ENCODE measurements at places on chromosomes 1 and 21.

- no peak for DNase-seq
Measured at GRCh38 chr1:216075339-216075738, 347.9 kb downstream of the USH2A start.

DNA sequence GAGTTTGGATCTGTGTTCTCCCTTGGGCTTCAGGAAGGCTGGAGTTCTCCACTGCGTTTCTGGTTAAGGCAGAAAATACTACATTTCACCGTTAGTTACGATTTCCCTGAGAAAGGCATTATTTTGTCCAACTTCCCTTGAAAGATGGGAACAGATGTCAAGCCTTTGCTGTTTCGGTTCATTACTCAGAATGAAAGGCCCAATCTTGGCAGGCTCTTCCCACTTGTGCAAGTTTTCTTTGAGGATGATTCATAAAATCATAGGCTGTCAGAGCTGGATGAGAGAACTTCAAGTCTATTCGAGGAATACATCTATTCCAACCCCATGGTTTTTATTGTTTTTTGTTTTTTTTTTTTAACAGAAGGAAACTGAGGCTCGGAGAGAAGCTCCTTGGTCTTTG is 205.2 kb downstream of the GRIK3 start:
- DNase-seq = no peak

DNA sequence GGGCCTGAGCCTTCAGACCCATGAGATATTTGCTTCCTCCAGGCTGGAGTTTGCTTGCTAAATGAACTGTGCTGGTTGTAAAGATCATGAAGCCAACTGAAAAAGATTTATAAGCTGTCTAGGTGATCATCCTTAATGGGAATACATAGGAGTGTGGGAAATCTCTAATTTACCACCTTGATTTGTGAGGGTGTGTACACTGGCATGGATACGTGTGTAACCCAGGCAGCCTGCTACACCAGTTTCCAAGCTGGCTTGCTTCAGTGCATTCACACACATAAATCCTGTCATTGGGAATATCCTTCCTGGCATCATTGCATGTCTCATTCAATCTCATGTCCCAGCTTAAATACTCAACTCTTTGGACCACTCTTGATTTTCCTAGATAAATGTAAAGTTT is 57.6 kb upstream of the GNG12 start:
- no peak for DNase-seq

GRCh38 chr1:233245191-233245765 is 50.2 kb downstream of the PCNX2 start:
- no peak for DNase-seq

DNA sequence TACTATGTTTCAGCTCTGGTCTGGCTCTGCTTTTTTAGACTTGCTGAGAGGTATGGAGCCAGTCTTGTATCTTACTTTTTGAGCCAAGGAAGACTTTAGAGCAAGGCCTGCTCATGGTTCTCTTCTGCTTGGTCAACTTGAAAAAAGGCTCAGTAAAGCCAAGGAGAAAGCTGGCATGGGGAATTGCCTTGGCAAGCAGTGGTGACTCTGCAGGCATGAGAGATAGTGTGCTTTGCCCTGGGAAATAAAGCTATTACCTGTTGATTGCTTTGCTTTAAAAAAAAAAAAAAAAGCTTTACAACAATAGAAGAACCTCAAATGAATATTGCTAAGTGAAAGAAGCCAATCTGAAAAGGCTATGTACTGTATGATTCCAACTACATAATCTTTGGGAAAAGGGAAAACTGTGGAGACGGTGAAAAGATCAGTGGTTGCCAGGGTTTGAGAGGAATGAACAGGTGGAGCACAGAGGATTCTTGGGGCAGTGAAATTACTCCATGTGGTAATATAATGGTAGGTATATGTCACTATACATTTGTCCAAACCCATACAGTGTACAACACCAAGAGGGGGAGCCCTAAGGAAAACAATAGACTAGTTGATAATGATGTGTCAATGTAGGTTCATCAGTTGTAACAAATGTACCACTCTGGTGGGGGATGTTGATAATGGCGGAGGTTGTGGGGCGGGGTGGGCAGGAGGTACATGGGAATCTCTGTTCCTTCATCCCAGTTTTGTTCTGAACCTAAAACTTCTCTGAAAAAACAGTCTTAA is 87.6 kb downstream of the HMCN1 start:
- DNase-seq = no peak

GRCh38 chr1:152001631-152002584 is 8.2 kb upstream of the S100A10 start:
- no peak for DNase-seq

DNA sequence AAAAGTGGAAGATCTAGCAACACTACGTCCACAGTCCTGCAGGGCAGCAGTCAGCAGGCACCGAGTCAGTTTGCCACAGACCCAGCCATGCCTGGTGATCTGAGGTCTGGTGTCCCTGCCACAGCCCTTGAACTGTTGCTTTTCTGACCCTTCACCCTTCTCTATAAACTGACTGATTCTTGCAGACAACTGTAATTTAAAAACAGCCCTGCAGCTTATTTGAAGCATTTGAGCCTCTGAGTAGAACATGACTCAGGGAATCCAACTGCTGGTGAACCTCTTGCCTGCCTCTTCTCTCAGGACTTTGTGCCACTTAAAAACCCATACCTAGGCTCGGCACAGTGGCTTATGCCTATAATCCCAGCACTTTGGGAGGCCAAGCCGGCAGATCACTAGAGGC is 107.2 kb downstream of the EDEM3 start:
- DNase-seq = no peak

DNA sequence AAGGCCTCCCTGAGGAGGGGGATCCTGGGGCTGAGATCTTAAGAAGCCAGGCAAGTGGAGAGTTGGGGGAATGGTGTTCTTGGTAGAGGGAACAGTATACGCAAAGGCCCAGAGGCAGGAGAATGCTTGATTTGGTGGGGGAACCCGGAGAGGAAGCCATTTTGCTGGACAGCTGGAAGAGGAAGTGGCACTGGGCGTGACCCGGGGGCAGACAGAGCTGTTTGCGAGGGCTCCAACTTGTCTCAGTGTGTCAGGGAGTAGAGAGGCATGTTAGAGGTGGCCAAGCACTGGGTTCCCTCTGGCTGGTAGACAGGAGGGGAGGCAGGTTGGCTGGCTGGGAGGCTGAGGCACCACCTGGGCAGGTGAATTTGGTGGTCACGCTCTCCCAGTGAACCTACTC is 96.3 kb upstream of the ACTL8 start:
- DNase-seq = no peak

- no peak for DNase-seq
Measured at GRCh38 chr1:26970810-26971209, 10.5 kb upstream of the KDF1 start.

DNA sequence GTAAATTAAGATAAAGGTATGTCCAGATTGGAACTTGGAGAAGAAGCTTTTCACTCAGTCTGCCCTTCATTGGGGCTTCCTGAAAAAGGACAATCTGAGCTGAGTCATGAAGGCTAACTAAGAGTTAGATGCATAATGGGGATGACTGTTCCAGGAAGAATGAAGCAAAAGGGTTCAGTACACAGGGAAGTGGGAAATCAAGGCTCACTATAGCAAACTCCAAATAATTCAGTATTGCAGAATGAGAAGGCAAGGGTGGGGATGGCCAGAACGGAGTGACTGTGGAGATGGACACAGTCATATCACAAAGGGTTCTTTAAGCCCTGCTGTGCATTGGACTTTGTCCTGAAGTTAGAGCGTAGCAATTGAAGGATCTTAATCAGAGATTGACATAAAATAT is 158.3 kb downstream of the FGGY start:
- DNase-seq = no peak

DNA sequence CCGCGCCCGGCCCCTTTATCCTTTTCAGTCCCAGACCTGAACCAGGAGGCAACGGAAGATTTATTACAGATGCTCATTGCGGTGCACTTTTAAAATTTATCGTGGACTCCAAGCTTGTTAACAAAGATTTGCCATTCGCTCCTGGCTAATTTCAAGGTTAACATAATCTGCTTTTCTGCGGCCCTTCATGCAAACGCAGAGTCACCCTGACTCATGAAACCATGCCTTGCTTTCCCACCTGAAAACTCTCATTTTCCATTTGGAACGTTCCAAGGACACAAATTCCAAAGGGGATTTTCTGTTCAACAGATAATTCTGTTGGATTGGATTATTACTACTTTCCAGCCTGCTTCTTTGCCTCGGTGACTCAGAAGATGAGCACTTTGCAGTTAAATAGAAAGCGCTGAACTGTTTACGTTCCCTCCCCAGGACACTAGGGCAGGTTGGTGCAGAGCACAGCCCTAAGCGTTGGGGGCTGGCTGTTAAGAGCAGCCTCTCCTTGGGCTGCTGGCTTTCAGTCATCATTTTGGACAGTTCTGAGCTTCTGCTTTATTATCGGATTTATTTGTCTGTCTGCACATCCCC is 51.1 kb downstream of the CD247 start:
- DNase-seq = no peak

DNA sequence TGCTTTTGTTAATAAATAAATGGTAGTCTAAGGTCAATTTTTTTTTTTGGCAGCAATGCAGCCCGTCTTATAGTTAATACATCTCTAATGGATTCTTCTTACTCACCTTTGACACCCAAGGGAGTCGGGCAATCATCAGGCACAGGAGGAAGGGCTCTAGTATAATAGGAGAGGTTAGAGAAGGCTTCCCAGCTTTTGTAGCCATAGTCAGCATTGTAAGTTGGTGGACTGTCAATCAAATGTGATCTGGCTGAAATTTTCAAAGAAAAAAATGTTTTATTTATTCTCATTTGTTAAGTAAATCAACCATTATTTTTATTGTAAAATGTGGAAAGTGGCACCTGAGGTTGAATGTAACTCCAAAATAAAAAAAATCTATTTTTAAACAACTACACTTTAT is 2.1 kb downstream of the PTGS2 start:
- no peak for DNase-seq

DNA sequence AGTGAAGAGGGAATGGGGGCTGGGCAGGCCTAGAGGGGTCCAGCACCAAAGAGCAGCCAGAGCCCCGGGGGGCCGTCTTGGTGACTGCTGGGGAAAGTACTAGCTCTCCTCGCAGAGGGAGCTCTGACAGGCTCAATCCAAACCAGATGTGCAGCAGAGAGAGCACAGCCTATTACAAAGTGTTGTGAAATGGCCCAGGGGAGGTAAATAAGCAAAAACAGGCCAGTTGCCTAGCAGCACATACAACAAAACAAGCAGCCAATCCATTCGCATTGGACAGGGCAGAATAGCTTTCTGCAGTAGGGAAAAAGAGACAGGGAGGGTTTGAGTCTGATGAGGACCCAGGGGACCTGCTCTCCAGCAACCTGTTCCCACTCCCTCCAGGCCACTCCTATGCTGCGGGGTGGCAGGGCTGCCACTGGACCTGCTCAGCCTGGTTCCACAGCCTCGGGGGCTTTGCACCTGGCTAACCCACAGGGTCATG is 239.6 kb upstream of the FGGY start:
- no peak for DNase-seq

DNA sequence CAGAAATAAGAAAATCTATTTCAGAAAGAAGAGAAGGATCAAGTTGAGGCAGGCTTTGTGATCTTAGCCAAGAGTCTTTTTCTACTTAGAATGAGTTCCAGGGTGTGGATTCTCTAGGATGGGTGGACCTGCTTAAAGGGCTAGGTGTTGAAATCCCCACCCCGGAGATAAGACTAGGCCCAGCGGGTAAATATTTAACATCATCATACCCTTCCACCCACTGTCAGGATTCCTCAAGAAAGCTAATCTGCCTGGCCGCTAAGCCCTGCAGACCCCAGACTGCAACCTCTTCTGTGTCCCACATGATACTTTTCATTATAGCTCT is 5.8 kb downstream of the IGSF9 start:
- no peak for DNase-seq

GRCh38 chr1:21118167-21118566 is 58.5 kb downstream of the EIF4G3 start:
- DNase-seq = no peak

DNA sequence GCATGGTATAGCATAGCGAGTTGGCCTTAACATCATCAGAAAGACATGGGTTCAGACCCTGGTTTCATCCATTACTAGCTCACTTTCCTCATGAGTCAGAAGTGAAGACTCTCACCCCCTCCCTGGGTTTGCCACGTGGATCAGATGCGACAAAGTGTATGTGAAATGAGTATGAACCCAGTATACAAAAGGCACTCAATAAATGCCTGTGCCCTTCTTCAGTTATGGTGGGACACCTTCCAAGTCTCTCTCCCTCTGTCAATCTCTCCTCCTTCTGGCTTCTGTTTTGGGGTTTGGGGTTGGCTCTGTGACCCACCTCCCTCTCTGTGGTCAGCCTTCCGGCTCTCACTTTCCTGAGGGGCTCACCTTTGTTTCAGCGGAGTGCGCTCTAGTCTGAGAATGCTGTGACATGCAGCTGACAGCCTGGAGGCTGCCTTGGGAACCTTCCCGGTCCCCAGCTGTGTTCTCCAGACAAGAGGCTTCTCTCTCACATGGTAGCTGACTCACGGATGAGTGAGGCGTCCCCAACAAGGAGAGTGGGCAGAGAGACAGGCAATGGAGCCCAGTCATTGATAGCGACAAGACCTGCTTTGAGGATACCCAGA is 155.0 kb upstream of the EDN2 start:
- DNase-seq = no peak

DNA sequence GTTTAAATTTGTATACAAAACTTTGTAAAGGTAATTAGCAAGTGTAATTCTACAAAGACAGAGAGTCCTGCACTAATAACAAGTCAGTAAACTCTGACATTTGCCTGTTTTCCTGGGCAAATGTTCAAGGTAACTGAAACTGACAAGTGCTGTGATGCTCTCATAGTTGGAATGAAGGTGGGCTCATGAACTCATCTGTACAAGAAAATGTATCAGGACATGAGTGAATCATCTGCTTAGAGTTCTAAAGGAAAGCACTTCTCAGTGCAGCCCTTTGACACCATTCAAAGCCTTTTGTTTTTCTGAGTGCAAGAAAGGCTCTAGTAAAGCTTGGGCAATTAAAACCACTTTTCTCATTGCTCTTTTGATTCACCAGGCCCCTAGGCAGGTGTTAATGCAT is 91.5 kb downstream of the UROD start:
- DNase-seq = no peak

GRCh38 chr1:220203816-220204215 is 68.4 kb downstream of the RAB3GAP2 start:
- DNase-seq = no peak

DNA sequence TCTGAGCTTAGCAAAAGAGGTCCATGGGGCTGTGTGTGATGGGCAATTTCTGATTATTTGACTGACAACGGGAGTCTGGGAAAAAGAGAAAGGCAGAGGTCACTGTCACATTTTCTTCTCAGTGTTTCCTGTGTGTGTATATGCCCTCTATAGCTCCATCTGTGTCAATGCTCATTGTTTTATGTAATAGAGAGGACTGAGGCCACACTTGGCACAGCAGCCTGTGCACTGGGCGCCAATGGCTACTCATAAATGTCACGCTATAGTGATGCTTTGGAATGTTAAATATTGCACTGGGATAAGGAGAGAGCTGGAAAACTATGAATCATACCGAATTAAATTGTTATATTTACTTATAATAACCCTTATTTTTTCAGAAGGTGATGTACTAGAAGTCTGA is 365.4 kb downstream of the NEGR1 start:
- no peak for DNase-seq

DNA sequence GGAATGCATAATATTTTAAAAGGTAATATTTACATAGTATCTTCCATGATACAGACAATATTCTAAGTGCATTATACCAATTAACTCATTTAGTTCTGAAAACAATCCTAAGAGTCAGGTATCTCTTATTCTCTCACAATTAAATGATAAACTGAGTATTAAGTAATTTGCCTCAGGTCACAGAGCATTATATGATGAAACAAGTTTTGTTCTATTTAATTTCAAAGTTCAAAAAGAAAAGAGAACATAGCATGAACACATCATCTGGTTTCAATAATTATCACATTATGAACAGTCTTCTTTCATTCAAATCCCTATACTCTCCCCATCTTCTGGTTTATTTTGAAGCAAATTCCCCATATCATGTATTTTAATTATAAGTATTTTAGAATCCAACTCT is 927.5 kb downstream of the ADGRL2 start:
- no peak for DNase-seq

Measured in D721Med (cell line).